Activated T-cell treated with anti-CD3 and anti-CD28 coated beads, Interleukin-2, amount 50 U/mL, for 24 hours (primary cell): ENCODE measurements at places on chromosomes 6 and 20.
A peak's percentile ranks its signal among the peaks of the same experiment; 100 is the strongest.

DNA sequence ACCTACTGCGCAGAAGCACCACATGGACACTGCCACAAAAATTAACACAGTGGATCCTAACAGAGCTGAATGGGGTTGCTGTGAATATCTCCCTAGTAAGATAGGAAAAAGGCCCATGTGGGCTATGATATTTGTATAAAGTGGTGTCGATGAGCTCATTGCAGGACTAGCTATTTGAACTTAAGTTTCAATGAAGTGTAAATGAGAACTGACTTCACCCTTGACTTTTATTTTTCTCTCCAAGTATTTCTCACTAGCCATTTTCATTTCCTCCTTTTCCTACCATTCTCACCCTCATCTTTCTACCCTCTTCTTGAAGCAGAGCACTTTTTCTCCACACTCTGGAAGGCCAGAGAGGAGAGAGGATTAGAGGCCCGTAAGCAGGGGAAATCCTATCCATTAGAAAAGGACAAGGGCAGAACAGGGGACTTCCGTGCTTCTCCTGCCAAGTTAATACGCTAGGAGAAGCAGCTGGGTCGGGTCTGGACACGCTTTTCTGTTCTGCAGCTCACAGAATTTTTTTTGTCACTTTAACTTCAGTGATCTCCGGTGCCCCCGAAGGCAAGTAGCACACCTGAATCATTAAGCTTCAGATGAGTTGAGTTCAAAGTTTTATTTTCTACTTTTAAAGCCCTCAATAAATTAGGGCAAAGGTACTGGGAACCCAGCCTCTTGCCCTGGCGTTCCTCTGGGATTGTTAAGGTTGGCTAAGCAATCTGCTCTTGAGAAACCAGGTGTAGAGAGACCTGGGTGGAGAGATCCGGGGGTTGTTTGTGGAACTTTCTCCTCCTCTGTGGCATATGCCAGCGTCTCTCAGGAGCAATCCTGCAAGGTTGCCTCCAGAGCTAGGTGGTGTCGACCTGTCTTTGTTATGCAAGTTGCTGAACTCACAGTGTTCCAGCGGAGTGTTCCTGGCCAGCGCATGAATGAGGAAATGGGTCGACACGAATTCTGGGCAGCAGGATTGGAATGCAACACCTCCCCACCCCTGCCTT is 56.2 kb upstream of the ARID1B start:
- no peak for DNase-seq

DNA sequence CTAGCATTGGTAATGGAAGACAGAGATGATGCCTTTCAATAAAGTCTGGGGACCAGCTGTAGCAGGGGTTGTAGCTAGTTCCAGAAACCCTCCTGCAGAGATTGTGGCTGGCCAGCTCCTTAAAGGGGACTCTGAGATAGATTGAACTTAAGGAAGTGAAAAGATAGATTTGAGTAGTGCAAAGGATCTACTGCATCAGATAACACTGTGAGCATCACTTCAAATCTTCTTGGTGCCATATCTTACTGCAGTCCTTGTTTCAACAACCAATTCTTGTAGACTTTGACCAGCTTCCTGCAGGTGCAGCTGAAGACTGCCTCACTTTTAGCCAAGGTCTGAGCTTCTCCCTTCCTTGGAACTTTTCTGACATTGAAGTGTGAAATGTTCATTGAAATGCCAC is 14.8 kb upstream of the CEP162 start:
- DNase-seq, result no peak

DNA sequence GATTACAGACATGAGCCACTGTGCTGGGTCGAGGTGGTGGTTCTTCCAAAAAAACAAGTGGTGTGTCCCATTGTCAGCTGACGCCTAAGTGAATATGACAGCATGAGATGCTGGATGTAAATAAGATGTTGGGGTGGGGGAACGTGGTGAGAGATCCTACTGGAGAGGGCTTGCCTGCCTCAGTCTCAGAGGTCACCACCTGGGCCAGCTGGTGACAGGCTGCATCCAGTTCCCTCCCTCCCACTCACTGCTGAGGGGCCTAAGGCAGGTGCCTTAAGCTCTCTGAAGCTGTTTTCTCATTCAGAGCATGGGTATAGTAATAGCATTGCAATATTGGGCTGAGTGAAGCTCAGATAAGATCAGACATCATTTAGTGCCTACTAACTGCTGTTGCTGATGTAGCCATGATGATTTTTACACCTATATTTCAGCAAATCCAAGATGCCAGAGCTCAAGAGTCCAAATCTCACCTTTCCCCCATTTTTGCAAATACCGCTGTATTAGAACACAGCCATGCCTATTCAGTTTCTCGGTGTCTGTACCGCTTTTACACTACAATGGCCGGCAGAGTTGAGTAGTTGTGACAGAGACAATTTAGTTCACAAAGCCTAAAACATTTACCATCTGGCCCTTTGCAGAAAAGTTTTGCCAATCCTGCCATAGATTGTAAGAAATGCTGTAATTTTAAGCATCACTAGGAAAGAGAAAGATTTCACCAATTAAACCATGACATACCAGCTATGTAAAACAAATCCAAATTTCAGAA is 171.3 kb downstream of the ANKRD60 start:
- DNase-seq, result no peak

DNA sequence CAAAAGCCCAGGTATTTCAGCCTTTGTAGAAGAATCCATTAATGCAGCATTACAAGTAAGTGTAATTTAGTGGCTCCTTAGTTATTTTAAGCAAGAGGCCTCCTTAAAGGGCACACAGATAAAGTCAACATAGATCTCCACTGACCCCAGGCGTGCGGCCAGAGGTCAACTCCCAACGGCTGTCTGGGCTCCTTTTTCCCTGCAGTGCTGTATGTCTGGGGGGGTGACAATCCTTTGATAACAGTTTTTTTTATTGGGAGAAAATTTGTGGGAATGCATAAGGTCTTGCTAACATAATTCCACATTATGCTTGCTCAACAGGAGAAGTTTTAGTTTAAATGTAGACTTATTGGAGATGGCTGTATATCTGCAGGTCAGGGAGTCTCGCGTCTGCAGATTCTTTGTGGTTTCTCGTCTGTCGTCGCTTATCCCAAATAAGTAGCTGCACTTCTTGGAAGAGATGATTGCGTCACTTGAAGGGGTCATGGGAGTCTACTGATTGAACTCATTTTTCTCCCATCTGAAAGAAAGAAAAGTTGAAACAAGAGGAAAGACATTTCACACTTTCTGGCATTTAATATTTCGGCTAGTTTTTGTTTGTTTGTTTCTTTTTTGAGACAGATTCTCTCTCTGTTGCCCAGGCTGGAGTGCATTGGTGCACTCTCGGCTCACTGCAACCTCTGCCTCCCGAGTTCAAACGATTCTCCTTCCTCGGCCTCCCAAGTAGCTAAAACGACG is 151.7 kb upstream of the AKAP12 start:
- DNase-seq, result no peak

DNA sequence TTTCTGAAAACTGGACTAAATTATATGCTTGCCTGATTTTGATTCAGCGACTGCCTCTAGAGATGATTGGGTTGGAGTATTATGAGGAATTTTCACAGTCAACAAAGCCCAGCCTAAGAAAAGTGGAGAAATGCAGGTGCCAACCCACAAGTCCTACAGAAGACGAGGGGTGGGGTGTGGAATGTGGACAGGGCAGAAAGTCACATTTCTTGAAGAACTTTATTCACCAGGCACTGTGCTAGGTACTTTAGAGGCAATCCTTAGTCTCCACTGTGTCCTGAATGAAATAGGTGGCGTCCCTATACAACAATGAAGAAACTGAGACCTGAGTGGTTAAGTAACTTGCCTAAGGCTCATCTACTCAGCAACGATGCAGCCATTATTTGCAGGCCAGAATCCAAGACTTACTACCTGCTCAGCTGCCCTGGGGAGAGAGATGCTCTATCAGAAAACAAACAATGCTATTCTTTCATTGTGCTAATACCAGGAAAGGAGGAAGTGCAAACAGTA is 106.3 kb downstream of the RNF144B start:
- DNase-seq, result no peak

DNA sequence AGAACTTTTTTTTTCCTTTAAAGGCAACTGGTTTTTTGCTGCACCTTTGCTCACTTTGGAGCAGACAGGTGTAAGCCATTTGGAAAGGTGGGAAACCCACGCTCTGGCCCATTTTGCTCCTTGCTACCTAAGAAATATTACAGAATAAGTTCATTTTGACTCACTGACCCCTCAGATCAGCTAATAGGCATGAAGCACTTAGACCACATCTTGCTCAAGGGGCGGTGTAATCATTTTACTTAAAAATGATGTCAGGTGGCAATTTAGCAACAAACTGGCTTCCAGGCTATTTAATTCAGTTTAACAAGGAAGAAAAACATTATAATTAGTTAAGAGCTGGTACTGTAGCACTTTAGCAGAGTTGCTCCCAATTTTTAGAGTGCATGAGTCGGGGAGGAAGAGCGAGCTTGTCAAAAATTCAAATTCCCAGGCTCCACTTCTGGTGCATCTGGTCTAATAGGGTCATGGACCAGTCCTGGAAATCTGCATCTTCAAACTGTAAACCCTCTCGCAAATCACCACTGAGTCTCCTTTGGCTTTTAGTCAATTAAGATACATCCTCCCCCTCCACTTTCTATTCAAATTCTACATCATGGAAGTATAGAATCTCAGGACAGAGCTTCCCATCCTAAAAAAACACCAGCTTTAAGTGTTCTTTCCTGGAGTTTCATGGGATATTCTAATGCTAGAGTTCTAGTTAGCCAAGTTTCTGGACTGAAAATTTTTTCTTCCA is 38.2 kb downstream of the JAG1 start:
- no peak for DNase-seq

- DNase-seq, result no peak
These were observed 74.1 kb downstream of the HIVEP2 start for GRCh38 chr6:142870787-142871415.

DNA sequence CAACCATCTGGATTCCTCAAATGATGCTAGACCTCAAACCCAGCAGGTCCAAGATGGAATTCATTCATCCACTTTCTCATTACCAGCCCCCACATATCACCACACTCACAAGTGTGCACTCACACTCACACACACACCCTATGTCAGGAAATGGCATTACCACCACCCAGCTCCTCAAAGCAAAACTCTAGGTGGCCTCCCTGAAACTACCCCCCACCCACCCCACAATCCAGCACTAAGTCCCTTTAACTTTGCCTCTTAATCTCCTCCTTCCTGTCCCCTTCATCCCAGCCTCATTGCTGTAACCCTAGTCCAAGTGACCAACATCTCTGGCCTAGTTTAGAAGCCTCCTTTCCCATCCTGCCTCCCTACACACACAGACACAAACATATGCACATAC is 109.4 kb downstream of the TNFAIP3 start:
- no peak for DNase-seq

- no peak for DNase-seq
These were observed 234.7 kb upstream of the FKBP1C start for GRCh38 chr6:62976566-62976965.

- DNase-seq, result no peak
These were observed 333.8 kb downstream of the CDH26 start for GRCh38 chr20:60292001-60292520.

GRCh38 chr6:44111434-44112417 is 15.5 kb downstream of the MRPL14 start:
- DNase-seq, result no peak

DNA sequence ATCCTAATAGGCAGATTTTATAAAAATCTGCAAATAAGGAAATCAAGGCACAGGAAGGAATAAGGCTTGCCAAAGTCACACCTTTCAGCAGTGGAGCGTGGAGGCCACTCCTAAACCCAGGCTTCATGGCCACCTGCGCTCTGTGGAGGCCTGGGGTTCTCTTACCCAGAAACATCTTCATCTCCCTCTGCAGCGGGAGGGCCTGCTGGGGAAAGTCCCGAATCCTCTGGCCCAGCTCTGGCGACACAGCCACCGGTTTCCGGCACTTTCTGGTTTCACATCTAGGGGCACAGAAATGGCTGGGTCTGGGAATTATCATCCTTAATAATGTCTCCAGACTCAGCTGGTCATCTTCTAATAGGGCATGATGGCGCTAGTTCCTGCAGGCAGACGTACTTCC is 4.2 kb downstream of the TRIM10 start:
- DNase-seq, result no peak

- peak; percentile 50 for DNase-seq
These were observed 10.2 kb downstream of the SENP6 start for GRCh38 chr6:75611702-75612375.

GRCh38 chr20:18653736-18654447 is 66.0 kb downstream of the DTD1 start:
- DNase-seq, result no peak
